ENCODE measurements at places on chromosomes 5 and 9.

DNA sequence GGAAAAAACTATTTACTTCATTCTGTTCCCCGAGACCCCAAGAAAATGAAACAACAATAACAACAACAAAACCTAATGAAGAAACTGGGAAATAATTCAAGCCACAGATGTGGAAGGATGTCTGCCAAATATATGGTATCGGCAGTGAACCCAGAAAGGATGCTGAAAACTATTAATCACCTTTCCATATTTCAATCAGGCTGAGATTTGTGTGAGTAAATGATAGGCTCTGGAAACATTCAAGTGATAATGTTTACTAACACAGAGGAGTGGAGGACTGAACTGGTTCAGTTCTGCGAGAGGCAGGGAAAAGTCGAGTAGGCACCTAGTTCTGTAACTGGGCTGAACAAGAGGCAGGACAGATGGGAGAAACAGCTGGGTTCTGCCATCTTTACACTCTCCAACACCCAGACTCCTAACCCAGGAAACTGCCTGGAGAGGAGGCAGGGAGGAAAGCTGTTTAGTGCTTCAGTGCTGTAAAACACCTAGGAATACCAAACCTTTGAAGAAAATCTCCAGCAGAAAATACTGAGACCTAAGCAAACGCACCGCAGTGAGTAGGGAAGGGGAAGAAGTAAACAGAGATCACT, 96.8 kb upstream of the GNA14 start:
- H3K4me3 ChIP-seq, result no peak overlapping the region
- DNase-seq, result no peak
- H3K27ac ChIP-seq, result no peak overlapping the region
- no peaks in the 10 kb centered on the region for H3K36me3 ChIP-seq
- peaks cover 17% of the 10 kb centered on the region for H3K4me1 ChIP-seq

DNA sequence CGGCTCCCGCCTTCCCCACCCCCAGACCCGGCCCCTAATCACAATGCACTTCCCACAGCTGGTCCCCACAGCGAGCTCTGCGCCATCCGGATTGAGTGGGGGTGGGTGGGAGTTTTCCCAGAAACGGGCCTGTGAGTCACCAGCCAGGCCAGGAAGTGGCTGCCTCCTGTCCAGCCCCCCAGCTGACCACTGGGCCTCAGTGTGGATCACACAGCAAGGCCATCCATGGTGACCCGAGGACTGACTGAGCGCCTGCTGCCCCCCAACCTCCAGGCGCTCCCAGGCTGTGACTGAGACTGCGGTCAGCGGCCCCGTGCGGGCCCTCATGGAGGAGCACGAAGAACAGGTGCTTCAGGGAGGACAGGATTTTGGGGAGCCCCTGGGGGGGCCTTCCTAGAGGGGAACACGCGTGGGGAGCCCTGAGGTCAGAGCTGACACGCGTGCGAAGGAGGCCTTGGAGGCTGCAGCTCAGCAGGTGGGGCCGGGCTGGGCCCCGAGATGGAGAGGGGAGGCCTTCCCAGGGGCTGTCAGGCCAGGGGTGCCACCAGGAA, 48.3 kb upstream of the EGFL7 start:
- peak overlapping the region; percentile 55 for H3K27ac ChIP-seq
- peaks cover 55% of the 10 kb centered on the region for H3K4me1 ChIP-seq
- no peaks in the 10 kb centered on the region for H3K27me3 ChIP-seq
- no peak overlapping the region for H3K4me3 ChIP-seq
- peak; percentile 17 for DNase-seq

DNA sequence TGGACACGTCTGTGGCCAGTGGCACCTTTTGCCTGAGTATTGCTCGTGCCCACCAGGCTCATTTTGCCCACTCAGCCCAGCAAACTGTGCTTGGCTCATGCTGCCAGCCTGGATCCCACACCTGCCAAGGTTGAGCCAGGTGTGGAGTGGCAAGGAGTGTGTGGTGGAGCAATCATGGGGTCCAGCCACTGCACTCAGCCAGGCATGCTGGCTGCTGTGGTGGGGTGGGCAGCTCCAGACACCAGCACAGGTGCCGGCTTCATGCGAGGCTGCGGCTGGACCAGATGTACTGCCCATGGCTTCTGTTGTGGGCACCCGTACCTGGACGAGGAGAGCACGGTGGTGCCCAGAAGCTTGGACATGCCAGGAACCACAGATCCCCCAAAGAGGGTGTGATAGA, 364.1 kb downstream of the TMEM38B start:
- no peaks in the 10 kb centered on the region for H3K4me1 ChIP-seq
- no peaks in the 10 kb centered on the region for H3K27me3 ChIP-seq
- no peaks in the 10 kb centered on the region for H3K36me3 ChIP-seq
- H3K27ac ChIP-seq, result no peak overlapping the region
- H3K4me3 ChIP-seq, result no peak overlapping the region

DNA sequence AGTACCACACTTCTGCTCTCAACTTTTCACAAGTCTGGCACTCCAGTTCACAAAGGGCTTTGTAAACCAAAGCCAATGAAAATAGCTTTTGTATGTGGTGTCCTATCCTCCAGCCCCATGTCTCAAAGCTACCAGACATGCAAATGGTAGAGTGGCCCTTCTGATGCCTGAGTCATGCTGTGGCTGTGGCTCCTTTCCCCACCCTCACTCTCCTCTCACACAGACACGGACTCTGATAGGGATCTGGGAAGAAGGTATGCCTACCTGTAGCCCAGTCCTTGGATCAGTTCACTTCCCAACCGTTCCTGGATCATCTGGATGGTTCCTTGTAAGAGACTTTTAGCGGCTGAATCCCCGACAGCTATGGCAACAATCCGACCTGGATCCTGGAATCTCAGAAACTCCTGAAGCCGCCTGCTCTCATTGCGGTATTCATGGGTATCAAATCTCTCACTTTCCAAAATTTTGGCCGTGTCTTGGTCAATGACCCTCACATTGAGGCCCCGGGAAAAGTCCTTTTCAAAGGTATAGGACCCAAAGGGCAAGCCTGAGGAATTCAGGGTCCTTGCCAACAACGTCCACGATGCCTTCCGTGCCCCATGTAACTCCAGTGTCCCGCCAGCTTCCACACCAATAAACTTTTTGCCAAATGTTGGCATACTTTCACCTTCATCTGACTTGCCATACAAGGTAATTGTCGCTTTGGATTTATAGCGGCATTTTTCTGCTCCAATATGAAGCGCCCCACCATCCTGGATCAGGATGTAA, 23.4 kb downstream of the CEMIP2 start:
- H3K27ac ChIP-seq, result no peak overlapping the region
- no peak for DNase-seq
- peaks cover 27% of the 10 kb centered on the region for H3K36me3 ChIP-seq
- no peaks in the 10 kb centered on the region for H3K27me3 ChIP-seq
- H3K4me1 ChIP-seq, result peaks cover 40% of the 10 kb centered on the region

GRCh38 chr5:10479154-10479721, 37.6 kb downstream of the ROPN1L start:
- H3K4me1 ChIP-seq, result peaks cover 21% of the 10 kb centered on the region
- peak overlapping the region; percentile 27 for H3K27ac ChIP-seq
- DNase-seq, result peak; percentile 85
- H3K27me3 ChIP-seq, result no peaks in the 10 kb centered on the region
- no peaks in the 10 kb centered on the region for H3K36me3 ChIP-seq
